ENCODE measurements at places on chromosomes 5 and 9. TPM values are rescaled to one million over a fixed set of nuclear protein-coding genes. Genes with fewer than 3 reads are reported as not detected.

CDO1 gene
- 29.8 TPM for total RNA-seq

PCDH1 gene
- 49.2 TPM for total RNA-seq

BTNL9 gene
- 13.0 TPM for total RNA-seq

INSL4 gene
- not detected for total RNA-seq

PPP2CA gene
- 175 TPM for total RNA-seq

TAF11L8 gene
- total RNA-seq, result not detected

C9orf50 gene
- not detected for total RNA-seq

LECT2 gene
- total RNA-seq, result not detected

C5orf52 gene
- 5.9 TPM for total RNA-seq

ACSL6 gene
- total RNA-seq, result 7.9 TPM

SPATA6L gene
- 3.1 TPM for total RNA-seq

CDX1 gene
- not detected for total RNA-seq

GRXCR2 gene
- total RNA-seq, result not detected

SYK gene
- total RNA-seq, result 43.6 TPM

ARID3C gene
- 1.1 TPM for total RNA-seq

CCDC183 gene
- 45.0 TPM for total RNA-seq

SLC1A1 gene
- 2.9 TPM for total RNA-seq

CARD9 gene
- 1.5 TPM for total RNA-seq

SLC46A2 gene
- total RNA-seq, result 0.80 TPM

KDM3B gene
- 61.2 TPM for total RNA-seq

NR5A1 gene
- not detected for total RNA-seq

CAVIN4 gene
- total RNA-seq, result 0.50 TPM

KIF4B gene
- 1.0 TPM for total RNA-seq

PTGS1 gene
- total RNA-seq, result 4.6 TPM
